ENCODE measurements at places on chromosomes 7 and 10. TPM values are rescaled to one million over a fixed set of nuclear protein-coding genes. Genes with fewer than 3 reads are reported as not detected.

DNA sequence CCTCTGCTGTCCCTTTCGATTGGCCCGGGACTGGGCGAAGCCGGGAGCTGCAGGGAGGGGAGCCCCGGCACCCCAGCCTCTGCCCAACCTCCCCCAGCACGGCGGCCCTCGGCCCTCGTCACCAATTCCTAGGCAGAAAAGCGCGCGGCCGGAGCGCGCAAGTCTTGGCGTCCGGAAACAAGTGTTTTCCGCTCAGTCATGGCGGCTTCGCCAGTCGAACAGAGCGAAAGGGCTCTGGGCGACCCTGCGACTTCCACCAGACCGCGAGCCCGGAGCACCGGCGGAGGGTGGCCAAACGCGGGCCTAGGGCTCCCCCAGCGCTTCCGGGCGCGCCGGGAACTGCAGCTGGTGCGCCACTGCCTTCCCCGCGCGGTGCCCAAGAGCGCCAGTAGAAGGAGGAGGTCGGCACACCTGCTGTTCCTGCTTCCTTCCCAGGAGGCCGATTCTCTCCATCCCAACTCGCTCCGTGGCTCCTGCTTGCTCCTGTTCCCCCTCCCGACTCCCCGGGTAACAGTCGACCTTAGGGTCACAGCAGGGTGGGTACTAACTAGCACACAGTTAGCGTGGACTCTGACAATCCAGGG is 729.9 kb downstream of the ZWINT start:
- peak overlapping the region; percentile 29 for H3K4me3 ChIP-seq
- no peaks in the 10 kb centered on the region for H3K36me3 ChIP-seq
- peak; percentile 81 for DNase-seq
- no peak overlapping the region for H3K27ac ChIP-seq
- H3K4me1 ChIP-seq = no peaks in the 10 kb centered on the region

GRCh38 chr10:43982250-43982649 is 333.6 kb upstream of the ZNF32 start:
- no peaks in the 10 kb centered on the region for H3K4me1 ChIP-seq
- no peak overlapping the region for H3K27ac ChIP-seq
- no peak for DNase-seq

DNA sequence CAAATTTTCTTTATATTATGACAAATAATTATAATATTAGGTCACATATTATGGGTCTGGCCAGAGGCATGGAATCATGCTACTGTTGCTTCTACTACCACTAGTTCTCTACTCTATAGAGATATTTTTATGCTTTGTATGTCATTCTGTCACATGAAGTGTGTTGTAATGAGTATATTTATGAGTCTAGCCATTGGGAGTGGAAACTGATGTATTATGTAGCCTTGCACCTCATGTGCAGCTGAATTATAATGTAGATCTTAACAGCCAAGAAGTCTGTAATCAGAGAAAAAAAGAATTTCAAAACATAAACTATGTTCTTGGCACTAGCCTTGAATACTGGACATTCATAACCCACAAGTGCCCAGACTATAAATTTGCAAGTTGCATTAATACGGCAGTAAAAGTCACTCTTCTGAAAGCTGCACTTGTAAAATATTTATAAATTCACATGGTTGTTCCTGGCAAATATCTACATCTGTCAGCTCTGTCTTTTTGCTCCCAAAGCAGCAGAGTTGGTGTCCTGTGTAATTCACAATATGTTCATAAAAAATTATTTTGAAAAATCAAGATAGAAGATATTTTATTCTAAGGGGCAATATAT is 48.6 kb upstream of the SKAP2 start:
- no peaks in the 10 kb centered on the region for H3K27me3 ChIP-seq
- DNase-seq = no peak
- H3K36me3 ChIP-seq = no peaks in the 10 kb centered on the region
- H3K27ac ChIP-seq = no peak overlapping the region
- H3K4me1 ChIP-seq = no peaks in the 10 kb centered on the region

DNA sequence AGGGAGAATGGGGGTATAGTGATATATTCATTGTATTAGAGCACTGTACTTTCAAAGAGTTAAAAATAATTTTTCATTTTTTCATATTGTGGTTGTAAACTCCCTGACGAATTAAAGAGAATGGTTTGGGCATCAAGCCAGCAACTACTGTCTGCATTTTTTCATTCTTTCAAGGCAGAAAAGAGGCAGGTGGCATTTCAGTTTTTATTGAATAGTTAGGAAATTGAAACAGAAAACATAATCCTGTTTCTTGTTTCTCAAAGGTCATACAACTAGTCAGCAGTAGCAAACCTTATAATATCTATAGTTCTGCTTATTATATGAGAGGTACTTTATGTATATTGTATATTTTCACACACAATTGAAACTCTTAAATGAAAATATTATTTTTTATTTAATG is 303.9 kb upstream of the KCND2 start:
- H3K4me1 ChIP-seq = no peaks in the 10 kb centered on the region
- DNase-seq = no peak
- no peaks in the 10 kb centered on the region for H3K27me3 ChIP-seq
- no peak overlapping the region for H3K27ac ChIP-seq

DNA sequence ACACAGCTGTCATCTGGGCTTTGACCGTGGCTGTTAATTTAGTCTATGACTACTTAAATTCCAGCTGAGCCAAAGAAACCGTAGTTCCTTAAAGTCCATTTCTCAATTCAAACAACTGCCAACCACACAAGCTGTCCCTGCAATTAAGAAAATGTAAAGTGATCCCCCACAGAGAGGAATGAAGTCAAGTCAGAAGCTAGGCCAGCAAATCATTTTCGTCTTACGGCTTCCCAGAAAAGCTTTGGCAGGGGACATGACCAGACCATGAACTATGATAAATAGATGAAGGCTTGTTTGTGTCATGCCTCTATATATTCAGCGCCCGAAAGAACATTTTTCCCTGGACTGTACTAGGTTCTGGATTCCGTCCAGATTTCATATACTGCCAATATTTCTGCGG is 54.6 kb downstream of the HACD1 start:
- H3K36me3 ChIP-seq = no peaks in the 10 kb centered on the region
- H3K27ac ChIP-seq = no peak overlapping the region
- DNase-seq = no peak
- H3K4me1 ChIP-seq = no peaks in the 10 kb centered on the region
- H3K4me3 ChIP-seq = no peak overlapping the region
- no peaks in the 10 kb centered on the region for H3K27me3 ChIP-seq

DNA sequence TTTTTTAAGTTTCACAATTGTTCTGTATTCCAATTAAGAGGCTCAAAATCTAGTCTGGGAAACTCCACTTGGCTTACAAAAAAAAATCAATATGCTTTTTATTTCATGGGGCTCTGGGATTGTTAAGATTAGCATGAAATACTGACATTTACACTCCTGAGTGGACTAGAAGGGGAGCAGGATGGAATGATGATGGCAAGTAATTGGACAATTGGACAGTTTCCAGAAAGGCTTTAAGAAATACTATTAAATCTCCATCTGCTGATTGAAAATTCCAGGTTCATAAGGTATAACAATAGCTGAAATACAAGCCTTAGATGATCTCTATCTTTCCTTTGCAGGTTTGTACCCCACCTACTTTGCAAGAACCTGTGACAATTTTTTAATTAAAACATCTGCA is 184.4 kb downstream of the LRRTM3 start:
- no peaks in the 10 kb centered on the region for H3K27me3 ChIP-seq
- H3K36me3 ChIP-seq = no peaks in the 10 kb centered on the region
- H3K4me1 ChIP-seq = no peaks in the 10 kb centered on the region
- no peak overlapping the region for H3K4me3 ChIP-seq
- H3K27ac ChIP-seq = no peak overlapping the region

- no peak overlapping the region for H3K4me3 ChIP-seq
- no peaks in the 10 kb centered on the region for H3K4me1 ChIP-seq
Measured at GRCh38 chr7:32929430-32930143, 27.7 kb upstream of the FKBP9 start.

TMEM236 gene
- 1.7 TPM for total RNA-seq

CAMK2B gene
- total RNA-seq = 2.4 TPM

SNCG gene
- total RNA-seq = 70.0 TPM

SLC18A2 gene
- 0.52 TPM for total RNA-seq
